ENCODE measurements at places on chromosomes 1 and 21. TPM values are rescaled to one million over a fixed set of nuclear protein-coding genes. Genes with fewer than 3 reads are reported as not detected.

Gene ERICH3
- not detected for total RNA-seq

DNA sequence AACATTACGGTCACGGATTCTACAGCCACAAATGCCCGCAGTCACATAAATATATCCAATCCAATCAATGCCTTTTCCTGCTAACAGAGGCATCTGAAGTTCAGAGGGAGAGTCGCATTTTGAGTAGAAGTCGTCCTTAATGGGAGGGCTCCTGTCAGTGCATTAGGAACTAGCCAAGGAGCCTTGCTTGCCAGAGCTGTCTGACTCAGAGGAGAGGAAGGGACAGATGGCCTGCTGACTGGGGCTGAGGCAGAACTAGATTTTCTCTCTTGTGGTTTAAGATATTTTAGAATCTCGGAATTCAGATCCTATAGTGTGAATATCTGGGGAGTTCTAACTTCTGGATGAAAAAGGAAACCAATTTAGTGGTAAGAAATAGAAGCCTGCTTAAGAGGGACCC is 10.6 kb downstream of the XKR8 start:
- peak; percentile 20 for DNase-seq

DNA sequence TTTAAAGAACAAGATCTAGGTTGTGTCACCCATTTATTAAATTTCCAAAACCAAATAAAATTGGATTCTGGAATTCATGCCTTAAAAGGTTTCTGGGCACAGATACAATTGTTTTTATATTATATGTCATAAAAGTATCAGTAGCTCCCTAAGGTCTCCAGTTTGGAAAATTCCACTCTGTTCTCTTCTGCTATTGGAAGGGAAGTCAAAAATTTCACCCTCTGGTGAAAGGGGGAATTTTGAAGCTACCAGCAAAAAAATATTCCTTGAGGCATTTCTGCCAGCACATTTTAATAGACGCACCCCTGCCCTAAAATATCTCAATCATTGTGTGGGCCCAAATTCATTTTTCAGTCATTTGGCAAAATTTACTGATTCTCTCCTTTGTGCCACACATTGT is 285.7 kb upstream of the SGIP1 start:
- DNase-seq: no peak

DNA sequence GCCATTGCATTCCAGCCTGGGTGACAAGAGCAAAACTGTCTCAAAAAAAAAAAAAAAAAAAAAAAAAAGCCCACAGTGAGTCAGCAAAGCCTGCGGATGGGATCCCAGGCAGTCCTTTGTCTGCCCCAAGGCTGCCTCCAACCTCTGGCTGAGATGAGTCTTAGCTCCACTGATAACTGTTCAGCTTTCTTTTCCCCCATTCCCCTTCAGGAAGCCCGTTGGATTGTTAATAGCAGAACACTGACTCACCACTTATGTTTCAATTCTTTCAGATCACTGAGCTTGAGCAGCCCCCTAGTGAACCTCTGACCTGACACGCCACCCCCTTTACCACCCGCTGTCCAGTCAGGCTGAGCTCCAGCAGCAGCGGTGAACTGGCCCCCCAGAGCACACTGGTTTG is 57.5 kb downstream of the ERG start:
- peak; percentile 92 for DNase-seq

DNA sequence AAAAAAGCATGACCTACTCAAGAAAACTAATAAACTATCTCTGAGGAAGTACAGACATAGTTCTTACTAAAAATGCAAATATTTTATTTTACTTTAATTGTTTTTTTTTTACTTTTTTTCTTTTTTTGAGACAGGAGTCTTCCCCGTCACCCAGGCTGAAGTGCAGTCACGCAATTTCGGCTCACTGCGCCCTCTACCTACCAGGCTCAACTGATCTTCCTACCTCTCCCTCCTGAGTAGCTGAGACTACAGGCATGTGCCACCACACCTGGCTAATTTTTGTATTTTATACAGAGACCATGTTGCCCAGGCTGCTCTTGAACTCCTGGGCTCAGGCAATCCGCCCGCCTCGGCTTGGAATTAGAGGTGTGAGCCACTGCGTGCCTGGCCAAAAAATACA is 1263.1 kb downstream of the KCNT2 start:
- no peak for DNase-seq

GRCh38 chr1:55480029-55480795 is 265.0 kb upstream of the USP24 start:
- no peak for DNase-seq

GRCh38 chr1:29912425-29912824 is 676.1 kb downstream of the PTPRU start:
- peak; percentile 72 for DNase-seq

DNA sequence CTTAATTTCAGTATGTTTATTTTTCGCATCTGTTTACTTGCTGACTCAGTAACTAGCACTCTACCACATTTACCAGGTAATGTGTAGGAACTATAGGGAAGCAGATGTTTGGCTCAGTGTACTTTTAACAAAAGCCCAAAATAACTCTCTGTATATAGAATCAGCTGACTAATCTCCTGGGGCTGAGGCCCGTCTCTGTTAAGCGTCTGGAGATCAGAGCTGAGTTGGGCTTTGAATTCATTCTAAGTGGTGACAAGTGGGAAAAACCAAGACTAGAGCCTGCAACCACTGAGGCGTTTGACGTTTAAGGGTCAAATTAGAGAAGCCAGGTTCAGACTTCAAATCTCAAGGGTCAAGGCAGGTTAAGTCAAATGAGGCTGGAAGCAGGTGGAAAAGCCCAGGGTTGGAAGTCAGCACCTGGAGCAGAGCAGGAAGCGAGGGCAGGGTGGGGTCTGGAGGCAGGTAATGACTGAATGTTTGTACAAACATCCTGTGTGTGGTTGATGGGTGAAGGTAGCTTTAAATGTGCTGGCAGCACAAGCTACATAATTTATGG is 56.8 kb upstream of the LYST start:
- no peak for DNase-seq

Gene KCNH1
- under 0.01 TPM for total RNA-seq

DNA sequence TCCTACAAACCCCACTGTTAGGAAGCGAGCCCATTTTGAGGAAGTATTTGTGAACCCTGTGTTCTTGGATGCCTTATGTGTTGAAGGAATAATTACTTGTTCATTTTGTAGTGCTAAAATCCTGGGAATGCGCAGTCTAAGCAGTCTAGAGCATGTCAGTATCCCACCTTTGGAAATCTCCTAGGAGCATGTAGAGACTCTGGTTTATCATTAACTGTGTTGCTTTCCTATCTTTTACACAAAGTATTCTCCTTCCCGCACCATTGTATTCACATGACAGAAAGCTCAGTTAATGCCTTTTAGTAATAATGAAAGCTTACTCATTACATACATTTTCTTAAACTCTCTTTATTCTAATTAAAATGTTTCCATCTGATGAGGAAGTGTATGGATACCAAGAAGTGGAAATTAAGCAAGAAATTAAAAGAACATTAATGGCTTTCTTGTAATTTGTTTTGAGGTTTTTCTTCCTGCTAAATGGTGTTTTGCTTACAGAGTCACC is 99.4 kb downstream of the CAMTA1 start:
- DNase-seq: no peak

DNA sequence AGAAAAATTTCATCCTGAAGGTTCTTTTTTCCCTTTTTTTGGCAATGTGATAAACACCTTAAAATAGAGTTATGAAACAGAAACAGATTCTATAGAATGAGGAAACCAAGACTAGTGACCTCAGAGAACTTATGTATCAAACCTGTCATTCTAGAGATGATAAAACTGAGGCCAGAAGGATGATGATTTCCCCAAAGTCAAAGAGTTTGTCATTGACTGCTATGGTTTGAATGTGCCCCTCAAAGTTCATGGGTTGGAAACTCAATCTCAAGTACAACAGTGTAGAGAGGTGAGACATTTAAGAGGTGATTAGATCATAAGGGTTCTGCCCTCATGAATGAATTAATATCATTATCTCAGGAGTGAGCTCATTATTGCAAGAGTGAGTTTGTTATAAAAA is 13.7 kb upstream of the BEND5 start:
- no peak for DNase-seq

DNA sequence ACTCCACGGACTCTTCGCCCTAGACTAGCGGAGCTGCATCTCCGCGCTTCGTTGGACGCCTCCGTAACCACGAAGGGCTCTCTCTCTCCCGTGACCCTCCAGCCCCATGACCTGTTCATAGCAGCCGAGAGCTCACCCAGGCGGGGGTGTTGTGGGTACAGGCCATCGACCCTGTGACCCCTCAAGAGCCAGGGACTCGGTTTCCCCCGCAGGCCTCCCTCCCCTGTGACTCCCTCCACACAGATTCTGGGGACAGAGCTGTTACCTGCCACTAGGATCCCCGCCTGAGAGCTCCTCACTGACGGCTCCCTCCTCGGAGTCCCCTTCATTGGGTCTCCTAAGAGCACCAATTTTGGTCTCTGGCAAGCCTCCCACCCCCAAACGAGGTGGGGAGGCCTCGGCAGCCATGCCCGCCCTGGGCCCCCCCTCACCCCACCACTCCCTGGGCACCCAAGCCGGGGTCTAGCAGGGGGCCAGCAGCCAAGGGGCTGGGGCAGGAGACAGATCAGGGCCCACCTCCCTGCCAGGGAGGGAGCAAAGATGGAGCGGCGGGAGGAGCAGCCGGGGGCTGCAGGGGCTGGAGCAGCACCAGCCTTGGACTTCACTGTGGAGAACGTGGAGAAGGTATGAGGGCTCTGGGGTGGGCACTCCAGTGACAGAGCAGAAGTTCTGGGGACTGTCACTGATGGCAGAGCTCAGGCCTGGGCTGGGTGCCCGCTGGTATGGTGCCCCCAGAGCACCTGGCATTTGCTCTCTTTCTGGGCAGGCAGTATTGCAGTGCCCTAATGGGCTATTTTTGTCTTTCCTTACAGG is 517 bp downstream of the IPO13 start:
- no peak for DNase-seq

DNA sequence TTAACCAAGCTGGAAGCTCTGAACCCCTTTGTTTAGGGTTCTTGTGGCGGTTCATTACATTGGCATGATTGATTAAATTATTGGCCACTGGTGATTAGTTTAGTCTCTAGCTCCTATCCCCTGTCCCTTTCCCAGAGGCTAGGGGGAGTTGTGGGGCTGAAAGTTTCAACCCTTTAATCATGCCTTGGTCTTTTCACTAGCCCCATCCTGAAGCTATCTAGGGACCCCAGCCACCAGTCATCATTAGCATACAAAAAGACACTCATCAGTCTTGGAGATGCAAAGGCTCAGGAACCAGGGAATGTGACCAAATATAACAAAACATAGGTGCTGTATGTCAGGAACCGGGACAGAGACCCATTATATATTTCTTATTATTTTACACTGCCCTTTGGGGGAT is 34.7 kb upstream of the SNX27 start:
- no peak for DNase-seq

DNA sequence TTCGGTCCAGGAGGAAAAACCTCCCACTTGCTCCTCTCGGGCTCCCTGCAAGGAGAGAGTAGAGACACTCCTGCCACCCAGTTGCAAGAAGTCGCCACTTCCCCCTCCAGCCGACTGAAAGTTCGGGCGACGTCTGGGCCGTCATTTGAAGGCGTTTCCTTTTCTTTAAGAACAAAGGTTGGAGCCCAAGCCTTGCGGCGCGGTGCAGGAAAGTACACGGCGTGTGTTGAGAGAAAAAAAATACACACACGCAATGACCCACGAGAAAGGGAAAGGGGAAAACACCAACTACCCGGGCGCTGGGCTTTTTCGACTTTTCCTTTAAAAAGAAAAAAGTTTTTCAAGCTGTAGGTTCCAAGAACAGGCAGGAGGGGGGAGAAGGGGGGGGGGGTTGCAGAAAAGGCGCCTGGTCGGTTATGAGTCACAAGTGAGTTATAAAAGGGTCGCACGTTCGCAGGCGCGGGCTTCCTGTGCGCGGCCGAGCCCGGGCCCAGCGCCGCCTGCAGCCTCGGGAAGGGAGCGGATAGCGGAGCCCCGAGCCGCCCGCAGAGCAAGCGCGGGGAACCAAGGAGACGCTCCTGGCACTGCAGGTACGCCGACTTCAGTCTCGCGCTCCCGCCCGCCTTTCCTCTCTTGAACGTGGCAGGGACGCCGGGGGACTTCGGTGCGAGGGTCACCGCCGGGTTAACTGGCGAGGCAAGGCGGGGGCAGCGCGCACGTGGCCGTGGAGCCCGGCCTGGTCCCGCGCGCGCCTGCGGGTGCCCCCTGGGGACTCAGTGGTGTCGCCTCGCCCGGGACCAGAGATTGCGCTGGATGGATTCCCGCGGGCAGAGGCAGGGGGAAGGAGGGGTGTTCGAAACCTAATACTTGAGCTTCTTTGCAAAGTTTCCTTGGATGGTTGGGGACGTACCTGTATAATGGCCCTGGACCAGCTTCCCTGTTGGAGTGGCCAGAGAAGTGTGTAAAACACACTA is 45.3 kb downstream of the MRPL39 start:
- DNase-seq: peak; percentile 81

DNA sequence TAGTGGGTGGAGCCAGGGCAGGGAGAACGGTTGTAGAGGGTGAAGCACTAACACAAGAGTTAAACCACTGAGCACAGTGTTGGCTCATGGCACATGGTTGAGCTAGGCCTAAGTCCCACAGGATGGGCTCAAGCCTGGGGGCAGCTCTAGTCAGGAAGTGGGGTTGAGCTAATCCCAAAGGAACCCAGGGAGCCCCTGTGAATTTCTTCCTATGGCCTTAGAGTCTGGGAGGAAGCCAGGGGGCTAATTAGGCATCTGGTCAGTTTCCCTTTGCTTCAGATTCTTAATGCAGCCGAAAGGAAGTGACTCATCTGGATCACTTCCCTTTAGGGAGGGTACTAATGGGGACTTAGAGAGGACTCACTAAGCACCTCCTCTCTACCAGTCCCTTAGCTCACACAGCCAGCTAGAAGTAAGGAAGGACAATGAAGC is 10.1 kb downstream of the CFAP45 start:
- peak; percentile 95 for DNase-seq

- no peak for DNase-seq
These were observed 167.2 kb upstream of the PDE4B start for GRCh38 chr1:65625528-65625927.

Gene AGMAT
- total RNA-seq: 1.2 TPM

Gene MARK1
- total RNA-seq: 2.3 TPM

Gene SMPDL3B
- 0.68 TPM for total RNA-seq

- DNase-seq: no peak
These were observed 72.5 kb upstream of the CLDN14 start for GRCh38 chr21:36552434-36552785.

Gene GPR37L1
- under 0.01 TPM for total RNA-seq

DNA sequence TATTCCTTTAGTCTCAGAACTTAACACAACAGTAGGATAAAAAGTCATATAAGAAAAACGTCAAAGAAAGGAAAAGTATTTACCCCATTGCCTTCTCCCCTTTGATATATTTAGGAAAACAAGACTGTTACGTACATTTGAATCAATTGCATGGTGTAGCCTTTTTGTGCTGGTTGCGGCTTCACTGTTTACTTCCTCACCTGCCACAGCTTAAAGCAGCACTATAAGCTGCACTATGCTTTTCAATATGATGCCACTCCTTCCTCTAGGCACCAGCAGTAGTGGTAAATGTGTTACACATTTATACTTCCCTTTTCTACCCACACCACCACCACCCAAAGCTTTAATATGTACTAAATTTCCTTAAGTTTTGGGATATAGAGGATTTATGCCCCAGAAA is 111.1 kb downstream of the ATP1B1 start:
- no peak for DNase-seq

Data from dermis blood vessel endothelial cell (primary cell).